Hematopoietic multipotent progenitor cell (in vitro differentiated cells): ENCODE measurements at places on chromosomes 3 and 15. TPM values are rescaled to one million over a fixed set of nuclear protein-coding genes. Genes with fewer than 3 reads are reported as not detected.
A peak's percentile ranks its signal among the peaks of the same experiment; 100 is the strongest.

DNA sequence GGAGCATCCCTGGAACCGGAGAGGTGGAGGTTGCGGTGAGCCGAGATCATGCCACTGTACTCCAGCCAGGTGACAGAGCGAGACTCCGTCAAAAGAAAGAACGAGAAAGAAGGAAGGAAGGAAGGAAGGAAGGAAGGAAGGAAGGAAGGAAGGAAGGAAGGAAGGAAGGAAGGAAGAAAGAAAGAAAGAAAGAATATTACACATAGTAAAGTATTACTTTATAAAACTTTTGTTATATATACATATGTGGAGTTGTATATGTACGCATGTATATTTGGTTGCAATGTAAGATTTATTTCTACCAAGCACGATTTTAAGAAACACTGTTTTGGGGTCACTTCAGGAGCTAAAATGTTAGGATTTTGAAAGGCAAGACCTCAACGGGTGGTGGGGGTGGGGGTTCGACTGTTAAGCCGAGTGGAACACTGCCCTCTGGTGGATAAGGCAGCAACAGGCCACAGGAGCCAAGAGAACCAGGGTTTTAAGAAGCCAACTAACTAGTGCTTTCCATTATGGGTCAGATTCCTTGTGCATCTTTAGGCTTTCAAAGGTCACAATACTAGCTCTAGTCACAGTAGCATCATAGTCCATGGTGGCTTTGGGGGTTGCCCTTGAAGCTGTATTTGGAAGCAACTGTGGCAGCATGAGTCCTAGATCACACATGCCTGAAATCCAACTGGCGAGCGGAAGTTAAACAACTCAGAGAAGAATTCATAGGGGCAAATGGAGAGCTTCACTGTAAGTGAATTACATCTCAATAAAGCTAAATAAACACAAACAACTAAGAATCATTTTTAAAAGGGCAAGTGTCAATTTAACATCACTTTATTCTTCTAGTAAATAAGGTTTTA lies 22.5 kb downstream of the GLB1 start:
- peak; percentile 49 for DNase-seq

- DNase-seq, result no peak
Measured at GRCh38 chr3:178146406-178146831, 389.8 kb upstream of the KCNMB2 start.

DNA sequence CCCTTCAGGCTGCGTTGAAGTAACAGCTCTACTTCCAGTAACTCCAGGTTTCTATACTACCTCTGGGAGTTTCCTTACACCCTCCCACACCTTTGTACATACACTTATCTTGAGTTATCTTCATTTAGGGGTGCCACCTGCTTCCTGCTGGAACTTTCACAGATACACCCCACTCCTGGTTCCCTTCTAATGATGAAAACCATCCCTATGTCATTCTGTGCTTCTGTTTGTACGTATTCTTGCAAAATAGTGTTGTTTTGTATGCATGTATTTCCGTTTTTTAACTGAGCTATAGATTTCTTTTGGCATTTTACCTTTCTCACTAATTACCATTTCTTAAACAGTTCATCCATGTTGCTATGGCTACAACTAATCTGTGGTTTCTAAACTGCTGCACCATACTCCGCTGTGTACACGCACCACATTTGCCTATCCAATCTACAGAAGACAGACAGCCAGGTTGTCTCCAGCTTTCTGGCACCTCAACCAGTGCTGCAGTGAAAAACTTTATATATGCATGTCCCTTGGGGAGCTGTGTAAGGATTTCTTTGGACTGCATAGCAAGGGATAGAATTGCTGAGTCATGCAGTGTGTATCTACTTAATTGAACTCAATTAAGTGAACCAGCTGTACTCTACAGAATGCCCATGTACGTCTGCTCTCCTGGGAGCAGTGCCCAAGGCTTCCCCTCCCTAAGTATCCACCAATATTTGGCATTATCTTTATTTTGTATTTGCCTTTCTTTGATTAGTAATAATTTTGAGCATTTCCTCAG lies 61.4 kb upstream of the ST8SIA2 start:
- DNase-seq, result no peak

GRCh38 chr3:197191897-197192296 lies 106.5 kb downstream of the DLG1 start:
- no peak for DNase-seq

DNA sequence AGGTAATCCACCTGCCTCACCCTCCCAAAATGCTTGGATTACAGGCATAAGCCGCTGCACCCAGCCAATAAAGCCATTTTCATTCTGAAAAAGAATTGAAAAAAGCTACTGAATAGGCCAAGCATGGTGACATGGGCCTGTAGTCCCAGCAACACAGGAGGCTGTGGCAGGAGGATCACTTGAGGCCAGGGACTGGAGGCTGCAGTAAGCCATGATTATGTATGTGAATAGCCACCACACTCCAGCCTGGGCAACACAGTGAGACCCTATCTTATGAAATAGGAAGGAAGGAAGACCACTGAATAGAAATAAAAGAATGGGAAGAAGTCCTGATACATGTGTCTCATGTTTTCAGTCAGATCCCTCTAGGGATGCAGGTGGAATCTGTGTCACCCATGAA lies 36.0 kb upstream of the SEMA4B start:
- DNase-seq, result no peak

GRCh38 chr15:74775132-74775562 lies 6.7 kb upstream of the CSK start:
- no peak for DNase-seq

The RBPMS2 gene
- total RNA-seq, result 0.27 TPM

DNA sequence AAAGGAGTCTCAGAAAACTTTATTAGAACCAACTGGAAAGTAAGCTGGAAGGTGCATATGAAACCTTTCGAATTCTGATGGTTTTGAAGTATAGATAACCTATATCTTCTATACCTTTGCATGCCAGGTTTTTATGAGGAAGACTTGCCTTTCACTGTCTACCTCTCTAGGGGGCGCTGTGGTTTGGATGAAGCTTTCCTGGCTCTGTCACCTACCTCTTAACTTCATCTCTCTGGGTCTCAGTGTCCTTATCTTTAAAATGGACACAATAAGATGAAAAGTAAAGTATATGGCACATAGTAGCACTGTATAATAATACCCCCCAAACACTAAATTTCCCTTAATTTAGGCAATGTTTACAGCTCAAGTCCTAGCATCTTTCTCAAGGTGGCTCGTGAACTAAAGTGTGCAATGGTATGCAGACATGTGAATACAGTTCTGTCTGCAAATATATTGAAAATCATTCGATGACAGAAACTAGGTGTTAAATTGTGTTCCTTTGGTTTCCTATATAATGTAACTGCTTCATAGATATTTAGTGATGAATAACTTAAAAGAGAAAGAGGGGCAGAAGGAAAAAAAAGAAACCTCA lies 314.3 kb downstream of the CHST2 start:
- peak; percentile 33 for DNase-seq

The IMPG2 gene
- 0.27 TPM for total RNA-seq

DNA sequence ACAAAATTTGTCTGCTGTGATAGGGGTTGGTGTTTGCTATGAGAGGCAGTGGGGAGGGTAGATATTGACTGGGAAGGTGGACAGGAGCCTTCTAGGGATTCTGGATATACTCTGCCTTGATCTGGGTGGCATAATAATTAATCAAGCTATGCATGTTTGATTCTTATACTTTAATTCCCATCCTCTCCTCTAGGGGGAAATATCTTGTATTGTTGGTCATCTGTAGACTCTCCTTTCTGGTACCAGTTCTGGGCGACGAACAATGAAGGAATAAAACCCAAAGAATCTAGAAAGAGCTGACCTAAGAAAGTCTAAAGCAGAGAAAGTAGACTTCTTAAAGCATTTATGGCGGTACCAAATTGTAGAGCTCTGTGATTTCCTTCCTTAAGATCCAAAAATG lies 198.2 kb upstream of the STRIT1 start:
- DNase-seq, result no peak

- no peak for DNase-seq
Measured at GRCh38 chr15:63420333-63420747, 38.7 kb upstream of the CA12 start.

DNA sequence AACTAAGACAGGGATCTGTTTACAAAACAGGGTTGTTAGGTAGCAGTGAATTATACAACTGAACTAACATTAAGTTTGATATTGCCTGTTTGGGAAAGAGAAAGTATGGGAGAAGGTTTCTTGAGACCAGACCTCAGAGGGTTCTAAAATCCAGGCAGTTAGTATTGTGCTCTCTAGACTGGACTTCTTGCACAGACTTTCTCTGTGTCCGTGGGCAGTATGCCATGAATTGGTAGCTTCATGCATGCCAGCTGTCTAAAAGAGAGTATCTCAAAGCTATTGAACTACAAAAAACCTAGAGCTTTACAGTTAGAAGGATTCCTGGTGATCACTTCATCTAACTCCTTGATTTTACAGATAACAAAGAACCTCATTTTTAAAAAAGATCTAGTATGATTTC lies 12.5 kb downstream of the SAMD7 start:
- no peak for DNase-seq

GRCh38 chr15:94387849-94388441 lies 156.6 kb downstream of the MCTP2 start:
- no peak for DNase-seq

DNA sequence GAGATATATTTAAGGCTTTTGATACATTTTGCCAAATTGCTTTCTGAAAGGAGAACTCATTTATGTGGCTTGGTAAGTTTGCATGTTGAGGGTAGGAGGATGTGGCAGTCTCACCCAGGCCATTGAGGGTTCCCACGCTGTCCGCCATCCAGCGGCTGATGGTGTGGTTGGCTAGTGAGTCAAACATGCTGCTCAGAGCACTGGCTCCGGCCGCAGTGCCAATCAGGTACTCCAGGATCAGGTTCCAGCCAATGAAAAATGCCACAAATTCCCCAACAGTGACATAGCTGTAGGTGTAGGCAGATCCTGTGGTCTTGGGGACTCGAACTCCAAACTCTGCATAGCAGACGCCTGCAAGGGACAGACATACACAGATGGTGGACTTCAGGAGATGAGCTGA lies 82.3 kb downstream of the CLDN11 start:
- no peak for DNase-seq

DNA sequence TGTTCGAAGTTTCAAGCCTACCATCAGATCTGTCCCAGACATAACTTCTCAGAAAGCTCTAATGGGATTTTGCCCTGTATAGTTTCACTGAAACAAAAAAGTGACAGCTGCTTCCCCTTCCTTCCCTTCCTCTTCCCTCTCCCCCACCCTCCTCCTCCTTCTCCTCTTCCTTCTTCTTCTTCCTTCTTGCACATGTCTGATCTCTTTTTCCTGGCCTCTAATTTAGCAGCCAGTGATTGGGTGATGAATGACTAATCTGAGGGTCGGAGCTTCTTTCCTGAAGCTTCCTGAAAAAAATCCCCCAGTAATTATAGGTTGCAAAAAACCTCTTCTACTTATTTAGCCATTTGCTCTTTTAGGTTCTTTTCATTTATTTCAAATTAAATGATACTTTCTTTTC lies 168.7 kb downstream of the POTEB3 start:
- no peak for DNase-seq

GRCh38 chr15:66611257-66612053 lies 45.7 kb upstream of the LCTL start:
- no peak for DNase-seq

- DNase-seq, result peak; percentile 62
Measured at GRCh38 chr3:119294696-119295671, 801 bp downstream of the ARHGAP31 start.

The PLSCR4 gene
- 10.0 TPM for total RNA-seq

- DNase-seq, result no peak
Measured at GRCh38 chr15:49040151-49040550, 6.1 kb downstream of the SECISBP2L start.

DNA sequence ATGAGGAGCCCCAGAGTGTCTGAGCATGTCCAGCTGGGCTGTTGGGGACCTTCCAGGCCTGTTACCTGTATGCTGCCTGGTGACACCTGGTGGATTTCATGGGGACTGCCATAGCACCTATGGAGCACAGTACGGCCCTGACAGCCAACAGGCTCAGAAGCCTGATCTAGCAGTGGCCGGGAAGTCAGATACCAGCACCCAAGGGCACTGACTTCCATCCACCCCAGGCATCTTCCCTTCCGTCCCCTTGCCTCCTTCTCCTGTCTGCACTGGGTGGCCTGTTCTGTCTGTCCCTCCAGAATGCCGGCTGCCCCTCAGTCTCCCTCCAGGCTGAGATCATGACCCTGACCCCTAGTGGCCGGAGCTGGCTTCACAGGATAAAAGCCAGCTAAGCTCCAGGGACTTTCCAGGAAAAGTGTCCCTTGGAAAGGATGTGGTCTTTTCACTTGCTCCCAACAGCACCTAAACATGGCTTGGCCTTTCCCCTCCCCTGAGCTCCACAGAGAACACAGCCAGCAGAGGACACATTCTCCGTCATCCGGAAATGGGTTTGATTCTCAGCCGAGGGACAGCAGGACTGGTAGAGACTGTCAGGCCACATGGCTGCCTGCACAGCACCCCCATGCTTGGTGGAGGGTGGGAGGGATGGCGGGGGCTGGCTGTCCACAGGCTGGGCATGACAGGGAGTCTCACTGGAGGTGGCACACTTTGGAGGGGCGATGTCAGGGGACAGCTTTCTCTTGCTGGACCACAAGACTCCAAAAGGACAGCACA lies 9.5 kb downstream of the RPS17 start:
- DNase-seq, result peak; percentile 72

DNA sequence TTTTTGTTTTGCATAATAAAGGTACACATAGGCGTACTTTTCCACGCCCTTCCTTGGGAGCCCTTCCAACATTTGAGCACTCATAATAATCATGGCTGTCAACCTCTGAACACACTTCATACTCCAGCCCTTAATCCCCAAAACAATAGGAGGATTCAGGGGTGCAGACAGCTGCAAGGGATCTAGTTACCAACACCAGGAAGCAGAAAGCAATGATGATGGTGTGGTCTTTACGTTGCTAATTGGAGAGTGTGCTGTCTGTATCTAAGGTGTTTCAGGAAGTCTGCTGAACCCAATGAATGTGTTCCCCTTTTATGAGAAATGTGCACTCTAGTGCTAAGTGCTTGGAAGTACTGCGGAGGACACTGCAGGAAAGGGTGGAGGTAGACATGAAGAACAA lies 60.3 kb upstream of the PDZRN3 start:
- DNase-seq, result no peak

The C3orf49 gene
- not detected for total RNA-seq

DNA sequence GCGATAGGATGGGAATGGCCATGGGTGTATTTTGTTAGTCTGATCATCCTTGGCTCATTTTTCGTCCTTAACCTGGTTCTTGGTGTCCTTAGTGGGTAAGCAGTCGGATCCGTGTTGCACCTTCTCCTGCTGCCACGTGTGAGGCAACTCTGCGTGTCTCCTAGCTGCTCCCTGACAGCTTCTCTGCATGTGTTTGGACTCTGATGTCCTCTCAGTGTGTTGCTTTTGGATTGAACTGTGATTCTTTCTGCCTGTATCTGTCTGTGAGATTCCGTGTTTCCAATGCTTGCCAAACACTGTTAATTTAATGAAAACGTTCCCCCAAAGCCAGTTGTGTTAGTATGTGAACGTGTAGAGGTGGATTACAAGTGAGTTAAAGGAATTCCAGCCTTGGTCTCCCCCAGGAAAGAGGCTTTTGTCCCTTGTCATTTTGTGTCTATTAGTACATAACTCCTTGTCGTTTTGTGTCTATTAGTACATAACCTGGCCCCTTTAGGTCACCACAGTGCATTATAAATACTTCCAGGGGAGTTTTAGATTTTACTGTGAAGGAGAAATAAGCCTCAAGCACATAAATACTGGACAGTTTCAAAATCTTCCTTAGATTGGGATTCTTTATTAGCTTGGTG lies 172.4 kb downstream of the CHDH start:
- DNase-seq, result no peak

- no peak for DNase-seq
Measured at GRCh38 chr15:44163370-44163769, 31.7 kb downstream of the FRMD5 start.

The GRAMD2A gene
- total RNA-seq, result 0.27 TPM
